Activated T-cell treated with anti-CD3 and anti-CD28 coated beads, Interleukin-2, amount 50 U/mL, for 1 hour (primary cell): ENCODE measurements at places on chromosomes 5 and 9.
A peak's percentile ranks its signal among the peaks of the same experiment; 100 is the strongest.

DNA sequence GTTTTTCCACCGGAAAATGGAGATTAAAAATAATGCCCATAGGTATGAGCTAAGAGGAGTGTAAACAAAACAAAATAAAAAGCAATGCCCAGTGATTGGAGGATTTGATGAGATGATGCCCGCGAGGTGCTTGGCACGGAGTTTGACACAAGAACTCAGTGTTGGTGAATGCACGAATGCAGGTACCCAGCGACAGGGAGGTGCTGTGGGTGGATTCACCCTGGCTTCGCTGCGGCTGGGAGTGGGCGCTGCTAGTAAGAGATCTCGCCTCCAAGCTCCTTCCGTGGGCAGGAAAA, 526 bp upstream of the STXBP1 start:
- no peak for DNase-seq

DNA sequence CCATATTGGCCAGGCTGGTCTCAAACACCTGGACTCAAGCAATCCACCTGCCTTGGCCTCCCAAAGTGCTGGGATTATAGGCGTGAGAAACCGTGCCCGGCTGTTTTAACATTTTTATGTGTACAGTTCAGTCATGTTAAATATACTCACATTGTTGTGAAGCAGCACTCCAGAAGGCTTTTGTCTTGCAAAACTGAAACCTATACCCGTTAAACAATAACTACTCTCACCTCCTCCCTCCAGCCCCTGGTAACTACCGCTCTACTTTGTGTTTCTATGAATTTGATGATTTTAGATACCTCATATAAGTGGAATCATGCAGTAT, 23.1 kb upstream of the SHB start:
- no peak for DNase-seq

GRCh38 chr5:85108471-85108870, 723.8 kb upstream of the EDIL3 start:
- no peak for DNase-seq

- DNase-seq = no peak
Observed at GRCh38 chr9:75181750-75182149, 93.4 kb downstream of the OSTF1 start.

DNA sequence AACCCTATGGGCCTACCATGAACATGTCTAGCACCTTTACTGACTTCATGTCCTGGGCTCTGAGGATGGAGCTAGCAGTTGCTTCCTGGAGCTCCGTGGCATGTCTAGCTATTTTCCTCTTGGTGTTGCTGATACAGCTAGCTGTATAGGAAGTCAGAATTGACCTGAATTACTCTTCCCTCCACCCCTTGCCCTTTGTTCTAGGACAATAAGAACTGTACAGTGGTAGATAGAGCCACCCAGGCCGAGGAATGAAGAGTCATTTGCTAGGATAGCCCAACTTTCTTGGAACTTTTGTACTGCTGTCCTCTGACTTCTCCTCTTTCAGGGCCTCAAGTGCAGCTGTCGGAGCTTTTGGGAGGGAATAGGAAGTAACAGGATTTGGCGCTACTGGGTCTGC, 109.9 kb upstream of the RUSC2 start:
- no peak for DNase-seq

GRCh38 chr5:52870448-52870847, 82.7 kb downstream of the ITGA1 start:
- no peak for DNase-seq

- DNase-seq = no peak
Observed at GRCh38 chr5:167482555-167482954, 808.9 kb upstream of the WWC1 start.

- peak; percentile 67 for DNase-seq
Observed at GRCh38 chr5:1004461-1005248, 3.9 kb upstream of the NKD2 start.

- DNase-seq = no peak
Observed at GRCh38 chr9:114674798-114675540, 7.0 kb downstream of the TEX48 start.

DNA sequence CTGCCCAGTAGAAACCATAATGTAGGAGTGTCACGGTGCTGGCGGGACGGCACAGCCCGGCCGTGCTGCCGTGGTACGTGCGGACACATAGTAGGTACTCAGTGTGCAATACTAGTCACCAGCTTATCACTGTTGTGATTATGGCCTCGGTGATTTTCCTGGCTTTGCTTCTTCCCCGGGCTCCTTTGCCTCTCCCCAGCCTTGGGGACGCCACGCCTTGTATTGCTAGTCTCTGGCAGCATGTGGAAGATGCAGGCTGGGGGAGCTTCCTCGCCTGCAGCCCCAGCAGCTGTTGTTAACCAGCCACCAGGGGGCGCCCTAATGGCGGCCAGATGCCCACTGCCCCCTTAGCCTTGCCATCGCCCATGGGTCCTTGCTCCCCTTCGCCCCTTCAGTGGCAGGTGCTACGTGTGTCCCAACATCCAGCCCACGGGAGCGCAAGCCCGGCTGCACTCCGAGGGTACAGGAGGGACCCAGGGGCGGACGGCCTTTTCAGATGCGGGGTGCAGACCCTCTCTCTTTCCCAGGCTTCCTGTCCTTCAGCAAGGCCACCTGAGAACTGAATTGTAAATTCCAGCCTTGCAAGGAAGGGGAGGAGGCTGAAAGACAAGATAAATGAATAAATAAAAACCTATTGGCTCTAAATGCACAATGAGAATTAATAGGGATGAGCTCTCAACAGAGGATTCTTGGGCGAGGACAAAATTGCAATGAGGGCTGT, 8.0 kb downstream of the NTNG2 start:
- peak; percentile 62 for DNase-seq

DNA sequence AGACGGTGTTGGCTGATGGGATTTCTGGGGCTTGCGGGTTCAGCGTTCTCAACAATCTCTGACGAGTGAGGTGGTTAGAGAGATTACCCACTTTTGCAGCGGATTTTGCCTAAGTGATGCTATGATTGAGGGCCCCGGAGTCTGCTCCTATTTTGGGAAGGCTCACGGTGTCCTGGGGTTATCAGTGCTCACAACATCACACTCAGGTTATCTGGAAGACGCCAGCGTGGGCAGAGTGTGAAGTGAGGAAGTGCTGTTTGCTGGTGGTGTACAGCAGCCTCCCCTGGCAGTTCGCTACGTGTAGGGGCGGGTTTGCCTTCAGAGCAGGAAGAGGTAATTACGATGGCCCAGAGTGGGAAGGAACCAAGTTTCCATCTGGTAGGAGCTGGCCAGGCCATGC, 341.2 kb upstream of the IRX2 start:
- DNase-seq = no peak

GRCh38 chr9:106962615-106963363, 99.8 kb downstream of the ZNF462 start:
- no peak for DNase-seq

DNA sequence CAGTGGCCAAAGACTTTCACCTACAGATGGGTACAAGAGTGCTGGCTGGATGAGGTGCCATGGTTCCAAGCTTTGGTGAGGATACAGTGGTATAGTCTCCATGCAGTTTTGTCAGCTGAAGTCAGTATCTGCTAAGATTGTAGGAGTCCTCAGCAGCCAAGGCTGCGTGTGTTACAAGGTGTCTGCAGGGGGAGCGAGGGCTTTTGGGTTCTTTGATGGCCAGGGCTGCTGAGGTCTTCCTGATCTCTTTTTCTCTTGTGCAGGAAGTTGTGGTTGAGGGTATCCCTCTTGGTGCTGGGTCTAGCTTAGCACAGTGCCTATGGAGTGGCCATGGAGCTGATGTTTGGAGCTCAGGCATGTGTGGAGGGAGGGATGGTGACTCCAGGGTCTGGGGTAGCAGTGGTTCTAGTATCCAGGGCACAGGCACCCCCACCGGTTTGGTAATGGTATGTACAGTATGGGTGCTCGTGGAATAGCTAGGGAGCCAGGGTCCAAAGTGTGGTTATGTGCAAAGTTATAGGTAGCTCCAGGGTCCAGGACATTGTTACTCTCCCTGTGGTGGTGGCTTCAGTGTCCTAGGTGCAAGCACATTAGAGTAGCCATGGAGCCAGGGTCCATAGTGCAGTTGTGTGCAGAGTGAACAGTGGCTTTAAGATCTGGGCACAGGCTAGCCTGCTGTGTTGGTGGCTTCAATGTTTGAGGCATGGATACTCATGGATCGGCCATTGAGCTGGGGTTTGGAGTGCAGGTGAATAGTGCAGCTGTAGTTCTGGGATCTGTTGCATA, 36.7 kb downstream of the CNTLN start:
- no peak for DNase-seq

- DNase-seq = no peak
Observed at GRCh38 chr5:68002836-68003235, 212.7 kb upstream of the PIK3R1 start.

DNA sequence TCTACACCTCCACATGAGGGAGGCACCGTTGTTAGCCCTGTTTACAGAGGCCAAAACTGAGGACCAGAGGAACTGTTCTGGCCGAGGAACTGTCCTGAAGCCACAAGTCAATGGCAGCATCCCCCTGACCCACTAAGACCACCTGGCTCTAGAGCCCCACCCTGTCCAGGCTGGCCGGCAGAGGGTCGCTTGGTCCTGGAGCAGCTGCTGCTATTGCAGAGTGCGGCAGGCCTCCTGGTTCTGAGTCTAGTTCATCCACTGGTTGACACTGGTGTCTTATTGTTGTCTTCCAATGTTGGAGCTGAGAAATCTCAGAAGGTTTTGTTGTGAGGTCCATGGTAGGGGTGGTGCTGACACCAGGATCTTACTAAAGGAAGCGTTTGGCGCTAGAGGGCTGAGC, 26.6 kb upstream of the ANGPTL2 start:
- no peak for DNase-seq

- no peak for DNase-seq
Observed at GRCh38 chr5:151357097-151357496, 9.7 kb upstream of the SLC36A2 start.

- DNase-seq = no peak
Observed at GRCh38 chr5:151880324-151880723, 44.3 kb downstream of the GLRA1 start.

- no peak for DNase-seq
Observed at GRCh38 chr9:133637451-133638055, 1.4 kb downstream of the DBH start.

DNA sequence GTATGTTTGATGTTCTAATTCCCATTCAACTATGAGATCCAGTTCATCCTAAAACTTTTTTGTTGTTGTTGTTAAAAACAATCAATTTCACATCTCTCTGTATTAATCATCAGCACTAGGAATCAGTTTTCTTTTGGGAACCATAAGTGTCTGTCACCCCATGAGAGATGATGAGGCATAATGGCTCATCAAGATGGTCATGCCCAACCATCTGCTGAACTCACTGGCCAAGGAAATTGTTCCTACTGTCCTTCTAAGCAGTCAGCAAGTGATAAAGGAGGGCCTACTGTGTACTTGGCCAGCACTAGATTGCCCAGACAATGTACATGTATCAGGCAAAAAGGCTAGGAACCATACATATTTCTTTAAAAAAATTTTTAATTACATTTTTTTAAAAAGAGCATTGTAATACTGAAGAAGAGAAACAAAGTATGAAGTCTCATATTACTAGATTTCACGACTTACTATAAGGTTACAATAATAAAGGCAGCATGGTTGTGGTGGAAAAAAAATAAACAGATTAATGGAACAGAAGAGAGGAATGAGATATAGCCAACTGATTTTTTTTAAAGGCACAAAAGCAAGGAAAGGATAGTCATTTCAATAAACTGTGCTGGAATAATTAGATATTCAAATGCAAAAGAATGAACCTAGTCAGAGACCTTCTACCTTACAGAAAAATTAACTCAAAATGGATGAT, 458.3 kb downstream of the SPOCK1 start:
- DNase-seq = no peak

- DNase-seq = no peak
Observed at GRCh38 chr9:8221462-8221861, 421.9 kb upstream of the DMAC1 start.

GRCh38 chr5:1018596-1018995, 10.0 kb downstream of the NKD2 start:
- no peak for DNase-seq
